ENCODE measurements at places on chromosomes 1 and 21.

DNA sequence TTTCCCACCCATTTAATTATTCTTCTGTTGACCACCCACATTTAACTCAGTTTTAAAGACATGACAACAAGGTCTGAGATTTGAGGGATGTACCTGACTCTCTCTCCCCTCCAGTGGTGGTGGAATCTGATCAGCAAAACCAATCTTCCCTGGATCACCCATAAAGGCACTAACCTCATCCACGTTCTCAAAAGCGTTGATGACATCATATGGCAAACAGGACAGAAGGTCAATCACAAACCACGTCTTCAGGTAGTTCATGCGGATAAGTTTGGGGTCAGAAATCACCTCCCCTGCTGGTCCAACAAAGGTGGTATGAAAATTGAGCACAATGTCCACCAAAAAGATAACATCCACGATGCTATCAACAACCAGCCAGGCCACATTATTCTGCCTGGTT is 115.3 kb downstream of the KCNH1 start:
- no peak for DNase-seq

DNA sequence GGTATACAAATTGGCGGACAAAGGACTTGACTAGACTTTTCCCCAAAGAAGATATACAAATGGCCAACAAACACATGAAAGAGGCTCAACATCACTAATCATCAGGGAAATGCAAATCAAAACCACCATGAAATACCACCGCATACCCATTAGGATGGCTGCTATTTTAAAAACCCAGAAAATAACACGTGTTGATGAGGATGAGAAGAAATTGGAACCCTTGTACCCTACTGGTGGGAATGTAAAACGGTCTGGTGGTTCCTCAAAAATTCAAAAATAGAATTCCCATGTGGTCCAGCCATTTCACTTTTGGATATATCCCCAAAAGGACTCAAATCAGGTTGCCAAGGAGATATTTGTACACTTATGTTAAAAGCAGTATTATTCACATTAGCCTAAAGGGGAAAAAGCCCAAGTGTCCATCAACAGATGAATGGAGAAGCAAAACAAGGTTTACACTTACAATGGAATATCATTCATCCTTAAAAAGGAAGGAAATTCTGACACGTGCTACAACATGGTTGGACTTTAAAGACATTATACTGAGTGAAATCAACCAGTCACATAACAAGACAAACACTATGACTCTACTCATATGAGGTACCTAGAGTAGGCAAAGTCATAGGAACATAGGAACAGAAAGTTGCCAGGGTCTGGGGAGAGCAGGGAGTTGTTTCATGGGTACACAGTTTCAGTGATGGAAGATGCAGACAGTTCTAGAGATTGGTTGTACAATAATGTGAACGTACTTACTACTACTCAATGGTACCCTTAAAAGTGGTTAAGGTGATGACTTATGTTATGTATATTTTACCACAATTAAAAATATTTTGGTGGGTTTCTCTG is 17.0 kb downstream of the CD34 start:
- no peak for DNase-seq

GRCh38 chr1:166692346-166692745 is 146.9 kb upstream of the POGK start:
- no peak for DNase-seq

GRCh38 chr1:157496121-157496526 is 56.2 kb downstream of the FCRL5 start:
- peak; percentile 30 for DNase-seq

DNA sequence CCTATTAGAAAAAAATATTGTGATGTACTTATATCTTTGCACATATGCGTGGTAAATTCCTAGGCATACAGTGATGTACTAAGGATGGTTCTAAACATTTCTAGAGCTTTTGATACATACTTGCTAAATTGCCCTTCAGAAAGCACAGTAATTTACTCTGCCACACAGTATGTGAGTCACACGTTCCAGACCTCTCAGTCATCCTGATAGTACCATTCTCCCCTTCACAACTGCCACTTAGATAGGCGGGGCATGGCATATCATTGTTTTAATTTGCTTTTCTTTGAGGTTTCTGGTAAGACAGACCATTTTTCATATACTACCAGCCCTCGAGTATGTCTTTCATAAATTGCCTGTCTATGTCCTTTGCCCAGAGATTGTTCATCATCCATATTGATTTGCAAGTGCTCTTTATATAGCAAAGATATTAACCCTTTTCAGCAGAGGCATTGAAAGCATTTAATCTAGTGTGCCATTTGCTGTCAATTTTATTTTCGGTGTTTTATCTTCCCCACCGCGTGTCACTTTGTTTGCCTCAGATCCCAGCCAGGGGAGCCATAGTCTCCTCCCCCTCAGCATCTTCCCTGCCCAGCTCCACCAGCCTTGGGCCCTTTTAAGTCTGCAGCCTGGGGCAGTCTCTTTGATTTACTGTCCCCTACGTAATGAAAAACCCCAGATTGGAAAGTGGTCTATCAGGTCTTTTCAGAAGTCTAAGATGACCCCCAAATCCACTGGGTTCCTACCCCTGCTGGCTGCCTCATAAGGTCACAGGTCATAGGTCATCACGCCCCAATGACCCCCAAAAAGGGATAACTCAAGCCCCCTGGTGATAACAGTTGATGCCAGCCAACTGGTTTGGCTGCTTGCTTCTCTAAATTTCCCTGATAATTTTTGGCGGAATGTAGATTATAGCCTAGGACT is 11.8 kb upstream of the PAX7 start:
- DNase-seq = no peak

DNA sequence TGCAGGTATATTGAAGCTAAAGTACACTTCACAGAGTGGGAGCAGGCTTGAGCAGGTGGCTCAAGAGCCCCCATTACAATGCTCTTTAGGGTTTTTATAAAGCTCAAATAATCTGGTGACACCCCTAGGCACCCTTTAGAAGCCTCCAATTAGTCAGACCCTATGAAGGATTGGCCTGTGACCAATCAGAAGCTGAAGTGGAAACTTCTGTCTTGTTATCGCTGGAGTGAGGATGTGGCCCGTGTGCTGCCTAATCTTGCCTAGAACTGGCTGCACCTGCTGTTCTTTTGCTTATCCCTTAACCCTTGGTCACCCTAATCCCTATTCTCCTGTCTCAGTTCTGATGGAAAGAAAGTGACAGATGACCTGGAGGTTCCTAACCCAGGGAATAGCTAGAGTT is 70.8 kb upstream of the ABCG1 start:
- no peak for DNase-seq

DNA sequence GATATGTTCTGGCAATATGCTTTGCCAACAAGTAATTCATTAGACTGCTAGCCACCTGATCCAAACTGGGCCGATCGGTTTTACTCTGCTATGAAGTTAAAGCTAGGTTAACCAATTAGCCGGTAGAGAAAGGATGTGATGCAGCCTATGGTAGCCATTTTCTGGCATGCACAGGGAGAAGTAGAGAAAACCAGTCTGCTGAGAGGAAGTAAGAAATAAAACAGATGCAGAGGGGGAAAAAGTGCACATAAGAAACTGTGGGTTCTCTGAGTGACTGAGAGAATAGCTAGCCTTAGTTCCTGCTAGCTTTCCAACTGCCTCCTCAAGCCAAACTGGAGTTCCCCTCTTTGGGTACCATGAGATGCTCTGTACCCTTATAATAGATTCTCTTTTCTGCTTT is 52.8 kb downstream of the ARID4B start:
- no peak for DNase-seq

DNA sequence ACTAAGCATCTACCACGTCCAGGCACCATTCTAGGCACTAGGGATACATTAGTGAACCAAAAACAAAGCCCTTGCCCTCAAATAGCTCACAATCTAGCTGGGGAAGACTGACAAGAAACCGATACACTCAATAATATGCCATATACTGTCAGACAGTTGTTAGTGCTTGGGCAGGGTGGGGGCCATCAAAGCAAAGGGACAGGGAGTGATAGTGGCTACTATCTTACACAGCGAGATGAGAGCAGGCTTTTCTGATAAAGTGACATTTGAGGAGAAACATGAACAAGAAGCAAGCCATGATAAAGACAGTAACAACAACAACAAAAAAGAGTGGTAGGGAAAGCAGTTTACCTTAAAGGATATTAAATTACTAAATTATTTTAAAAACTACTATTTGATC is 41.1 kb downstream of the ERO1B start:
- no peak for DNase-seq

- no peak for DNase-seq
These were observed 27.9 kb downstream of the ANGEL2 start for GRCh38 chr1:212987702-212988322.

- DNase-seq = no peak
These were observed 51.8 kb upstream of the CXADR start for GRCh38 chr21:17461014-17461413.

DNA sequence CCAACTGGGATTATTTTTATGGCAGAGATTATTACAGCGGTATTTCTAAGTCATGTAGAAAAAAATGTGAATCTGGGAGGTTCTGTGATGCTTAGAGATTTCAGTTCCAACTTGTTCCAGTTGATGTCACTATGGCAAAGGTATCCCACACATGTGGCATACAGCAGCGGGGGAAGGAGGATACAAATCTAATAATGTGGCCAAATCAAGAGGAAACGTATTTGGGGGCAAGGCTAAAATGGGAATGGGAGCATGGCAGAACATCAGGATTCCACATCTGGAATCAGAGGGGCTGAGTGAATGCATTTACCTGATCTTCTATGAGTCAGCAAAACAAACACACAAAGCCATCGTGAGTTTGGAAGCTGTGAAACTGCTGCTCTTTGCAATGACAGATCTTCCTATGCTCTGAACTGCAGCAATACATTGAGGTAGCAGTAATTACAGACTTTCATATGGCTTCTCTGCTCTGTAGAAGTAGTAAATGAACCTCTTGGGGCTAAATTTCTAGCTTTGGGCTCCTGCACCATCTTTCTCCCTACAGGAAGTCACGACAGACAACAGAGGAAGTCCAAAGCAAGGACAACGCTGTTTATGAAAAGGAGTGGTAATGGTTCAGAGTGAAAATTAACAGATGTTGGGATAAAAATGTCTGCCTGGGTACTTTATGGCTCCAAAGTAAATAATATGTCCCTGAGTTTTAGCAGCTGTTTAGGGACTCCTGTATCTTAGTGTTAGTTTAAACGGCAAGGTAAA is 55.5 kb downstream of the GABPA start:
- no peak for DNase-seq

DNA sequence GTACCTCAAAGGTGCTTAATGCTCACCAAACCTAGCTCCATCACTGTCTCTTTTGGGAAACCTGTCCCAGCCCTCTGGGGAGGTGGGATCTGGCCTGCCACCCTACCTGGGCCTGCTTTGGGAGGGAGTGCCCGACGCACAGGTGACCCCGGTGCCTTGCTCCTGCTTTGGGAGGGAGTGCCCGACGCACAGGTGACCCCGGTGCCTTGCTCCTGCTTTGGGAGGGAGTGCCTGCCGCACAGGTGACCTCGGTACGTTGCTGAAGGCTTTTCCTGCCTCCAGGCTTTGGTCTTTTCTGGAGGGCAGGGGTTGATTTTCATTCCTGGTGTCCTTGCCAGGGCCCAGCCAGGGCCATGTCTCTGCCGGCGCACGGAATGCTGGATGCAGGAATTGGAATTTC is 25.2 kb upstream of the C1orf174 start:
- no peak for DNase-seq

GRCh38 chr1:6009120-6010040 is 17.2 kb upstream of the NPHP4 start:
- no peak for DNase-seq

DNA sequence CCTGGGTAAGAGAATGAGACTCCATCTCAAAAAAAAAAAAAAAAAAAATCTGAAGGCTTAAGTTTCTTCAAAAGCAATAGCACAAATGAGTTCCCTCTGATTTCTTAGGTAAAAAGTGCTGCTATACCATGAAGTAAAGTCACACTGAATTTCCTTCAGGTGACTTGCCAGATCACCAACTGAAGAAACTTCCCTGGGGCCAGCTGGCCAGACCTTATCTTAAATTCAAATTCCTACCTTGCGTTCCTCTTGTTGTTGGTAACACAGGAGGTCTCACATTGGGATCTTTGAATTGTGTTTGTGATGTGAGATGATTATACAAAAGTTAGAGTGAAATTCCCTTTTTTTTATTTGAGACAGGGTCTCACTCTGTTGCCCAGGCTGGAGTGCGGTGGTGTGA is 11.8 kb downstream of the INAVA start:
- no peak for DNase-seq

GRCh38 chr21:42918291-42918690 is 7.1 kb downstream of the ERVH48-1 start:
- DNase-seq = no peak
